GM10248 (cell line): ENCODE measurements at places on chromosomes 3 and 15.

- DNase-seq: no peak
These were observed 166.6 kb upstream of the BHLHE40 start for GRCh38 chr3:4812591-4812990.

GRCh38 chr3:106336619-106337018, 467.8 kb upstream of the CBLB start:
- no peak for DNase-seq

- no peak for DNase-seq
These were observed 24.1 kb downstream of the POPDC2 start for GRCh38 chr3:119636249-119636648.

DNA sequence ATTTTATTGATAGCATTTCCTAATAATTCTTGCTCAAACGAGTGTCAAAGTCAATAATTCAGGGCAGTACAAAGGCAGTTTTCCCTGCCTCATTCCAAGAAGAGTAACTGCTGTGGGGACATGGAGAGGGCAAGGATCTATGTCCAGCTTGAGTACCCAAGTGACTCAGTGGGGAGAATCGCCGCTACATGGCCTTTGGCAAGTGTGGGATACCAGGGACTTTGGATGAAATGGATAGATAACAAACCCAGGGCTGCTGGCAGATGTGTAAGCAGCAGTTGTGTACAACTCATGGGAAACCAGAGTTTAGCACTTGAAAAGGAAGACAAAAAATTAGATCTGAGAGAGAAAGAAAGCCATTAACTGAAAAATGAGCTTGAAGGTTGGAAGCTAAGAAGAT, 122.2 kb upstream of the TRIM42 start:
- DNase-seq: no peak

DNA sequence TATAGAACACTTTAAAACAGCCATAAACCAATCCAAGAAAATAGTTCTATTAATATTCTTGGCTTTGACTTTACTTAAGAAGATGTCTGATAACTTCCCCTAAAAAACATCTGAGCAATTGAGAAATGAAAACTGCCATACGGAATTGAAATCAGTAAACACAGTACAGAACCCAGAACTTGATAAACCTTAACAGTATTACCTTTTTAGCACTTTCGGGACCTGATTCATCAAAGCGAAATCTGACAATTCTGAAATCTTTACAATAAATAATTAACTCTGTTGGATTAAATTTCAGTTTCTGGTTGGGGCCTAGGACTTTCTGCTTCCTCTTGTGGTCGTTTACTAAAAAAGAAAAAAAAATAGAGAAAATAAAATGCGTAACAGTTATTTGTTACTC, 17.3 kb downstream of the MTMR10 start:
- DNase-seq: no peak

- no peak for DNase-seq
These were observed 151.0 kb downstream of the OXSM start for GRCh38 chr3:25940935-25941334.

DNA sequence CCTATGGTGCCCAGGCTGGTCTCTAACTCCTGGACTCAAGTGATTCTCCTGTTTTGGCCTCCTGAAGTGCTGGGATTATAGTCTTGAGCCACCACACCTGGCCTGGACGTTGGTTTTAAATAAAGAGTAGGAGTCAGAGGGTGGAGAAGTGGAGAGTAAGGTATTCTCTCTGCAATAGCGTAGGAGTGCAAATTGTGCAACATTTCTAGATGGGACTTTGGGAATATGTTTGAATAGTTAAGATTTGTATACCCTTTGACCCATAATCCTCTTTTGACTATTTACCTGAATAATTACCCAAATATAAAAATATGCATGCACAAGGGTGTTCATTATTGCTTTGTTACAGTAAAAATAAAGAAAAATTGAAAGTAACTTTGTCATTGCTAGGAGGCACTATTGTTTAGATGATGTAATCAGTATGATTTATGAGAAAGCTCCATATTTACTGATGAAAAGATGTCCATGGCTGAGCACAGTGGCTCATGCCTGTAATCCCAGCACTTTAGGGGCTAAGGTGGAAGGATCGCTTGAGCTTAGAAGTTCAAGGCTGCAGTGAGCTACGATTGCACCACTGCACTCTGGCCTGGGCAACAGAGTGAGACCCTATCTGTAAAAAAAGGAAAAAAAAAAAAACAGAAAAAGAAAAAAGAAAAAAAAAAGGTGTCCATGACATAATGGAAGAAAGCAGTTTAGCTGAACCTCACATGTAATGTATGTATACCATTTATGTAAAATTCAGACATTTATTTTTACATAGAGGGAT, 15.1 kb upstream of the XYLB start:
- no peak for DNase-seq

GRCh38 chr15:35717721-35718120, 171.8 kb upstream of the DPH6 start:
- DNase-seq: no peak

DNA sequence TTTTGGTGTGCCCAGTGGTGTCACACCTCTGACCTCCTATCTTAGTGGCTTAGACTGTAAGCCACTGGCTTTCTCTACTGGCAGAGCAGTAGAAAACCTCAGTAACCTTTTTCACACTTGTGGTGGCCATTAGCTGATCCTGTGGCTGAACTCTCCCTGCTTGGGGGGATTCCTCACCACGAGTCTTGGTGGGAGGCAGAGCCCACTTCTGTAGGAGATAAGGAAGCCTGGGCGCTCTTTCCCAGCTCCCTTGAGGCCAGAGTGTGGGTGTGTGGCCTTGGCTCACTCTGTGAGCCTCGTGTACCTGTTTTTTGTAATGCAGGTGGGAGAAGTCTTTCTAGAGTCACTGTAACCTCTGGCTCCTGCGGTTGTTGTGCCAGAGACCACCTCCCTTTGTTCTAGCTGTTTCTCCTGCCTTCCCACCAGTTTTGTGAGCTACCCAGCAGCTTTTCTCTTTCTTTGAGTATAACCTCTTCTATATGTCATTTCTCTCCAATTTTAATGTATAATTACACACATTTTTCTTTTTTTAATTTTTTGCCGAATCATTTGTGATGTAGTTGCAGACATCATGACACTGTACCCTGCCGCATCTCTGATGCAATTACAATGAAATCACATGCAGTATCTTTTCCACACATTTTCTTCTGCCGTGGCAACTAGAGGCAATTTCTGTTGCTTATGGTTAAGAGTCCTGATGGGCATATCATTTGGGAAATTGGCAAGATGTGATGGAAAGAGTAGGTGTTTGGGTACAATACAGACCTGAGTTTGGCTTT, 13.8 kb downstream of the XCR1 start:
- no peak for DNase-seq

GRCh38 chr15:69392352-69392751, 21.8 kb upstream of the KIF23 start:
- no peak for DNase-seq

DNA sequence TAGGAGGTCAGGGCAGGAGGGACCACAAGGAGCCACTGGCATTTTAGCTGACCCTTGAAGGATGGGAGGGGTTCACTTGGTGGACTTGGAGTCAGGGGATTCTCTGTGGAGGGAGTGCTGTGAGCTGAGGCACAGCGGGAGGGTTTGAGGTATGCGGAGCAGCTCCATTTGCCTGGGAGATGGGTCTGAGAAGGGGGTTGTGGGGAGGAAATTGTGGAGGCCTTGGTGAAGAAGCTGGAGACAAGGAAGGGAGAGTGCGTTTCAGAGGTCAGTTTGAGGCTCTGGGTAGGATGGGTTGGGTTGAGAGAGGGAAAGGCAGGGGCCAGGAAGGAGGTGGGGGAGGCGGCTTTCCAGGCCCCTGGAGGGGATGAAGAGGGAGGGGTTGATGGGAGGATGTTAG, 20.2 kb downstream of the PLEKHO2 start:
- no peak for DNase-seq

DNA sequence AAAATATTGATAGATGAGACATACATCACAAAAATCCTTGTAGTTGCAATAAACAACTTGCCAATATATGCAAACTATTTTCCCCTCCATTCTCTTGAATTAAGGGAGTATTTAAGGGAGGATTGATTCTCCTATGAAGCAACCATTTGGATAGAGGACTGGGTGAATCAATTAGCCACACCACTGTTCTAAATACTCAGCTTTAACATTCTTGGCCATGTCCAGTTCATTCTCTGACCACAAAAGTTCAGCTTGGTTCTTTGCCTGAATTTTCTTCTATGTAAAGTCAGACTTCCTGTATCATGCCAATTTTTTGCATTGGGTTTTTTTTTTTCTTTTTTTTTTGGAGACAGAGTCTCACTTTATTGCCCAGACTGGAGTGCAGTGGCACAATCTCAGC, 15.8 kb upstream of the SEC11A start:
- DNase-seq: no peak

DNA sequence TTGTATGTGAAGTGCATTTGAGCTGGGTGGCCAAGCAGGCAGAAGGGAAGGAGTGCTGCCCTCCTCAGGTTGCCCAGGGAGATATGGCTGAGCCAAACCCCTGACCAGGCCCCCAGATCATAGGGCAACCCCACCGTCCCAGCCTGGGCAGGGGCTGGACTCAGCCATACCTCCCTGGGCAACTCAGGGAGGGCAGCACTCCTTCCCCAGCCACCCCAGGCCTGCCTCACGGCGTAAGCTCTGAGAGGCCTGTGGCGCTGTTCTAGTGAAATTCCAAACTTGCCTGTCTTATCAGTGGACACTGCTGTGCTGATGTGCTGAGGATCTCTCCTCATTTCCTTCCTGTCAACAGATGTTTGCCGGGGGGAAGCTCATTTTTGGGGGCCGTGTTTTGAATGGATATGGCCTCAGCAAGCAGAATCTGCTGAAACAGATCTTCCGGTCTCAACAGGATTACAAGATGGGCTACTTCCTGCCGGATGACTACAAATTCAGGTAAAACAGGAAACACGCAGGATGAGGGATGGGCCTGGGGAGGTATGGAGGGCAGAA, 57.6 kb upstream of the FGD5 start:
- peak; percentile 35 for DNase-seq

- DNase-seq: no peak
These were observed 94.4 kb downstream of the TMCO5A start for GRCh38 chr15:38028869-38029268.

- DNase-seq: no peak
These were observed 201.8 kb upstream of the TPM1 start for GRCh38 chr15:62840526-62841268.

GRCh38 chr3:194281306-194281705, 69.8 kb downstream of the CPN2 start:
- DNase-seq: no peak

DNA sequence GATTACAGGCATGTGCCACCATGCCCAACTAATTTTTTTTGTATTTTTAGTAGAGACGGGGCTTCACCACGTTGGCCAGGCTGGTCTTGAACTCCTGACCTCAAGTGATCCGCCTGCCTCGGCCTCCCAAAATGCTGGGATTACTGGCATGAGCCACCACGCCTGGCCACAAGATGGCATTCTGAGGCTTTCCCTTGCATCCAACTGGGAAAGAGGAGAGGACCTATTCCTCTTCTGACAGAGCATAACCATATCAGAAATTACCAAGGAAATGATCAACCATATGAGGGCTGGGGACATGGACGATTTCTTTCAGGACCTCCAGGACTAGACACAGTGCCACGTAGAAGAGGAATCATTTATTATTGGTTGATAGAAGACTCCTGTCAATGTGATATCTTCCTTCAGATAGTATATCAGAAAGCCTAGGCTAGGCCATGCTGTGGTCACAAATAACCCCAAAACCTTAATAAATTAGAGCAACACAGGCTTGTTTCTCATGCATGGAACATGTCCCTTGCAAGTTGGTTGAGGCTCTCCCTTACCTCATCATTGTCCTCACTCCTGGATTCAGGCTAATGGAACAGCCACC, 372.3 kb upstream of the IL12A start:
- no peak for DNase-seq
